ENCODE measurements at places on chromosomes 6 and 20.

DNA sequence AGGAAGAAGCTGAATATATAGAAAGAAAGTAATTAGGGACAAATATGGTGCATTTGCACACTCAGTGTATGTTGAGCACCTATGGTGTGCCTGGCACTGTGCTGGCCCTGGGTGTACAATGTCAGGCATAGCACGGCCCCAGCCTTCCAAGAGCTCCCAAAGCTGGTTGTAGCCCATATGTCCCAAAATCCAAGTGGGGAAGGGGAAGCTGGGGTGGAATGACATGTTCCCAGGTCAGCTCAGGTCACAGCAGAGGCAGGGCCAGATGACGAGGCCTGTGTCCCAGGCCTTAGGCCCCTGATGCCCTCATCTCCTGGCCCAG is 170.0 kb downstream of the VEGFA start:
- DNase-seq, result no peak

GRCh38 chr20:50580842-50581544 is 70.8 kb downstream of the PTPN1 start:
- no peak for DNase-seq

DNA sequence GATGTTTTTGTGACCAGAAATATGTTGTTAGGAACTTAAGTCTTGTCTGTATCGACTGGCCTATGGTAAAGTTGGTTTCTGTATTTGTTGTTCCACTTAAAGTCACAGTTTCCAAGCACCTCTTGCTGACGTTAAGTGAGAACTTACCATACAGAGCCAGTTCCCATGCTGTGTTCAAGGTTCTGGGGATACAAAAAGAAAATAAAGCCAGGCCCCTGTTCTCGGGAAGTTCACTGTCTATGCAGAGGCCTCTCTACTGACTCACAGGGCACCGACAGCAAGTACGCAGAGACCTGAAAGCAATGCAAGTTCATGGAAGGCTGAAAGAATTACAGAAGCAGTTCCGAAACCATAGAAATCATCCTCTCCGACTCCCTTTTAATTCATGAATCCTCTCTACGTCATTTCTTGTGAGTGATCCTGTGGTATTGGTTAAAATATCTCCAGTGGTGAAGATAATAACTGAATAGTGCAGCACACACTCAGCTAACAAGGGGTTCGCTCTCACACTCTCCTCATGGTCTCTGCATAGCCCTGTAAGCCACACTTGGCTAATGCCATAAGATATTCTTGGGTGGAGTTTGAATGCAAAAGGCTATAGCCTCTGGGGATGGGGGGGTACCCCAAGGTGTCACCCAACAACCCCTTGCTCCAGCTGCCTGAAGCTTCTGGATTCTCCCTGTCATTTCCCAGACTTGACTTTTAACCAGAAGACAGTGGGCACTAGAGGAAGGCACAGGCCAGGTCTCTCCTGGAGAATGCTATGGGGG is 91.2 kb upstream of the EXOC2 start:
- no peak for DNase-seq

DNA sequence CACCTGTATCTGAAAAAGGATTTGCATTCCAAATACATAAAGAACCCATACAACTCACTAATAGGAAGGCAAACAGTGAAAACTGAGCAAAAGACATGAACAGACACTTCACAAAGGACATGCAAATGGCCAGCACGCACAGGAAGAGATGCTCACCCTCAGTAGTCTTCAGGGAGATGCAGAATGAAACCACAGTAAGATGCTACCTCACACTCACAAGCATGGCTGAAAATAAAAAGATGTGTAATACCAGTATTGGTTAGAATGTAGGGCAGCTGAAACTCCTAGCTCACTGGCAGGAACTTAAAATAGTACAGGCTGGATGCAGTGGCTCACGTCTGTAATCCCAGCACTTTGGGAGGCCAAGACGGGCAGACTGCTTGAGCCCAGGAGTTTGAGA is 64.6 kb downstream of the SNX5 start:
- DNase-seq, result no peak

- no peak for DNase-seq
Observed at GRCh38 chr20:13141546-13141945, 79.5 kb upstream of the ISM1 start.

- DNase-seq, result no peak
Observed at GRCh38 chr6:157498817-157499216, 117.8 kb downstream of the ZDHHC14 start.

GRCh38 chr6:35238843-35239289 is 20.7 kb upstream of the ZNF76 start:
- DNase-seq, result peak; percentile 90

GRCh38 chr6:55953335-55953734 is 77.9 kb upstream of the BMP5 start:
- peak; percentile 50 for DNase-seq

DNA sequence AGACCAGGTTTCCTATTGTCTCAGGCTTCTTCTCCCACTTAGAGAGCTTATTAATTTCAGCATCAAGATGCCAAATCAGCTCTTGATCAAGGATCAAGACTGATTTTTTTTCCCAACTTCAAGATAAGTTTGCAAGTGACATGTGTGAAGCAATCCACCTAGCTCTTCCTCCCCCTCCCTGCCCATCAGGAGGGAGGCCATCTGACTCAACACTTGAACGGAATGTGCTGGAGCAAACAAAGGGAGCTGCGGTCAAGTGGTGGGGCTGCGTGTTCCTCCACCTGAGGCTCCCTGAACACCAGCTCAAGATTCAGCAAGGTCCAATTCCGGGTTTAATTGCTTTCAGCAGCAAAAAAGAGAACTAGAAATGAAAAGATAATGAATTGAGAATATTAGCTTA is 38.7 kb downstream of the TTI1 start:
- DNase-seq, result no peak

- DNase-seq, result peak; percentile 45
Observed at GRCh38 chr20:11170565-11170964, 496.8 kb upstream of the JAG1 start.

All from lung microvascular endothelial cell (primary cell).